ENCODE measurements at places on chromosomes 7 and 10.
A peak's percentile ranks its signal among the peaks of the same experiment; 100 is the strongest.

- DNase-seq = peak; percentile 30
These were observed 27.4 kb upstream of the GOT1 start for GRCh38 chr10:99457813-99458212.

DNA sequence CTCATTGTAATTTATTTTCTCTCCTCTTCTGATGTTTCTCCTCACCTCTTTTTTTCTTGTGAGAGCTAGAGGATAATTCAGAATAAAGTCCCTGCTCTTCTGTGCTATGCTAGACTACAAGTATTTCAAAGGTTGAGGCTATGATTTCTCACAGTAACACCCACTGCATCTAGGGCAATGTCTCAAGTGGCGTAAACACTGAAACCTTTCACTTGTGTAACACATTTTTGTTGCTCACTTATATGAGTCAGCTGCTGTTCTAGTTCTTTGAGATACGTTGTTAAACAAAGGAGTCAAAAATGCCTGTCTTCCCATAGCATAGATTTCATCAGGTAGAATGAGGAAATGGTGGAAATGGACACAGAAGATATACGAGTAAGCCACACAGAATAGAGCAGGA is 305.1 kb upstream of the PITRM1 start:
- no peak for DNase-seq

DNA sequence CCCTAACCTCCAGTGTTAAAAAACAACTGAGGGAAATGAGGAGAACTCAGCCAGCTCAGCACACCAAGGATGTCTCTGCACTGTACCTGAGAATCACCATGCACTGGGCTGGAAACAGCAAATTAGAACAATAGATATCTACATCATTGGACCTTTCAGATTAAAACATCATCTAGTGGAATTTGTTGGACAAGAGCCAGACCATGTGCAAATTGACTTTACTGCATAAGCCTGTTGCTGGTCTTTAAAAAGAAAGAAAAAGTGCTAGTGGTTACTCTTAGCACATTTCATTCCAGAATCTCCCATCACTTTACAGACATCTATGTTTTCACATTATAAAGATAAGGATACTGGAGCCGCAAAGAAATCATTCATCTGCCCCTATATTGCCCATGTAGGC is 75.4 kb downstream of the FGFR2 start:
- no peak for DNase-seq

DNA sequence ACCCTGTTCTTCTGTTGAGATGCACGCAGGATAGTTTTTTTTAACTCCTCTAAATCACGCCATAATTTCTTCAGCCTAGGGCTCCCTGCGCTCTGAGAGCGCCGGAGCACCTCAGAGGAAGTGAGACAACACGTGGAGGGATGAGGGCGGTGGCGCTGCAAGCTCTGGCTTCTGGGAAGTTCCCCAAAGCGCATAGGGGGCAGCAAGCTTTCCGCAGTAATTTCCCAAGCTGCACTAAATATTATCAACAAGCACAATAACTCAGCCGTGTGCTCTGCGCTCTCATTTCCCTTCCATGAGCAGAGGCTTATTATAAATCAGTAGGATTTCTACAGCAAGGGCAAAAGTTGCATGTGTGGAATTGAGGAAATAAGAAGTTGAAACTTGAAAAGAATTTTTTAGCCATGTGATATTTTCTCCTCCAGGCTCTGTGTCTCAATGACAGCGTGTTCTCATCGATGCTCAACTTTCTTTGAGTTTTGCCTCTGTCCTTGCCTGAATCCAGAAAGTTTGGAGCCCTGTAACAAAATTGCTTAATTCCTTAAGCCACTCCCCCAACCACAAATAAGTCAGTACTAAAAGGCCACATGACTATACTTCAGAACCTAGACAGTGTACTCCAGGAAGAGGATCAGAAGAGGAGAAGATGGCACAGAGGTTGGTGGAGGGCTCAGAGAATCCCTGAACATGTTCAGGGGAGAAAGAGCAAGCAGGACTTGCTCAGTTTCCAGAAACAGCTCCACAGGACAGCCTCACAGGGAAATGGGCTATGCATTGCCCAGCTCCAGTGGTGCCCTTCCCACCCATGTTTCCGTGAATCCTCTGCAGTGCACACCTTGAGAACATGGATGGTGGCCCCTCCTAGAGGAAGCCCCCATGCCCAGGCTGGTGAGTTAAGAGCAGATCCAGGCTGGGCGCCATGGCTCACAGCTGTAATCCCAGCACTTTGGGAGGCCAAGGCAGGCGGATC is 221.5 kb upstream of the GHITM start:
- no peak for DNase-seq

DNA sequence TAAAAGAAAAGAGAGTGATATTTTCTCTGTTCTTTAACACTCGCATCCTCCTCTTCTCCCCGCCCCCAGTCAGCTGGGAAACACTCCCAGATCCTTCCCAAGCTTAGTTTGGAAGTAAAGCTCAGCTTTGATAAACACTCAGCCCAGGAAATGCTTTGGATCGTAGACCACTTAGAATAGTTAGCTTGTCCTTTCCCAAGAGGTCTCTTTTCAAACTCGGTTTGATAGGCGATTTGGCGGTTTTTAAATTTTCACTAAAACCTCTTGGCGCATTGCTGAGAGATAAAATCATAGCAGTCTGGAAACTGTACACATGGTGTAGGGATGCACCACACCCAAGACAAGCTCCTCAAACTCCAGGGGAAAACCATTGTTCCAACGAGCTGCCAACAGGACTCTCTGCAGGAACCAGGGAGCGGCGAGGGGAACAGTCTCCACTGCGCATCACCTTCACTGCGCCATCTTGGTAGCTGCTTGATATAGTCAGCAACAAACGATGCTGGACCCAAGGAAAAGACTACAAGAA is 22.3 kb downstream of the SMURF1 start:
- DNase-seq = no peak

GRCh38 chr7:28124413-28124812 is 56.2 kb downstream of the JAZF1 start:
- DNase-seq = no peak

Data from HFFc6 (cell line).